ENCODE measurements at places on chromosomes 3 and 15. TPM values are rescaled to one million over a fixed set of nuclear protein-coding genes. Genes with fewer than 3 reads are reported as not detected.
A peak's percentile ranks its signal among the peaks of the same experiment; 100 is the strongest.

- DNase-seq: no peak
These were observed 3.6 kb downstream of the LRRC57 start for GRCh38 chr15:42544853-42545629.

The FOXB1 gene
- not detected for total RNA-seq

DNA sequence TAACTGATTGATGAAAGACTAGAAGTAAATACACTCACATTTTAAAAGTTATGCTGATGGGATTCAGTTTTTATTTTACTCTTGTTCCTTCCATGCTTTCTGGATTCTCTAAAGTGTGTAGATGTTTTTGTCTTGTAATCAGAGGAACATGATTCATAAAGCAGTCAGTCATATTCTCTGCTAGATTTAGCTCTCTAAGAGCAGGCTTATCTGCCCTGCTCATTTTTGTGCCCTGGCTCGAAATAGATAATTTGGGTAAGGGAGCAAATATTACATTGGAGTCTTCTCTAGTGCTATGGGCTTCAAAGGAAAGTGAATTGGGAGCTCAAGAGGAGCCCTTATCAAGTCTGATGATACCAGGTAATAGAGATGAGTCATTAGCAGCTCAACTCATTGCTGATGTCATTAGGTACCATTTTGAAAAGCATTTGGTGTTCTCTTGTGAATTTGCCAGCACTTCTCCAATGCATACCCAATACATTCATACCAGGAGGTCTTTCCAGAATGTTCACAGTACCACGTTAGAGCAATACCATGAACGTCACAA, 27.7 kb downstream of the SACM1L start:
- no peak for DNase-seq

The PCSK6 gene
- total RNA-seq: 24.0 TPM

The TM4SF4 gene
- not detected for total RNA-seq

The SLC27A2 gene
- total RNA-seq: 7.1 TPM

GRCh38 chr15:80480909-80481308, 76.7 kb downstream of the ARNT2 start:
- peak; percentile 4 for DNase-seq

The CDC25A gene
- total RNA-seq: 21.6 TPM

The MUC4 gene
- not detected for total RNA-seq

DNA sequence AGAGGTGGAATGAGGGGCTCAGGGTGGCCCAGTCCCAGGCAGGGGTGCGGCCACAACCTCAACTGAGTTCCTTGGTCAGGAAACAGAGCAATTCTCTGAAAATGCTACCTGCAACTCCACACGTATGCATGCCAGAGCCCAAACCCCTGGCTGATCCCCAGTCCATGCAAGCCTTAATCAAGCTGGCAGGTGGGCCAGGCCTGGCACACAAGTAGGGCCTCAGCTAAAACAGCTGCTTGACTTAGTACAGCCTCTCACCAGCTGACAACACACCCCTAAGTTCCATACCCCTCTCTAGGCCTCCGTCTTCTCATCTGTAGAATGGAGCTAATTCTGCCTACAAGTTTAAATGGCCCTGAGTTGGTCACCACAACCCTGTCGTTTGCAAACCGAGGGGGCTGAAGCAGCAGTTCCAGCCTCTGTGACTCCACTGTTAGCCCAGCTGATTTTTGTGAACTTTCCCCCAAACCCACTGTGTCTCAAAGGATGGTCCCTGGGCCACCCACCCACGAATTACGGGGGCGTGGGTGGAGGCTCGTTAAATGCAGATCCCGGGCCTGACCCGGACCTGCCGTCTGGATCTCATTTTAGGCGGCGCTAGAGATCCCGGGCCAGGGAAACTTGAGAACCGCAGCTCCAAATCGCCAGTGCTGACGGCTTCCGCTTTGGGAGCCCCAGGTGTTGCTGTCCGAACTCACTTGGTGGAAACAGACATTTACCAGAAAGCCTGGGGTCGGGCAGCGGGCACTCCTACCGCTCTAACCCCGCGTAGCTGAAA, 927 bp downstream of the CHDH start:
- DNase-seq: peak; percentile 34

The MYLK gene
- total RNA-seq: 69.6 TPM

DNA sequence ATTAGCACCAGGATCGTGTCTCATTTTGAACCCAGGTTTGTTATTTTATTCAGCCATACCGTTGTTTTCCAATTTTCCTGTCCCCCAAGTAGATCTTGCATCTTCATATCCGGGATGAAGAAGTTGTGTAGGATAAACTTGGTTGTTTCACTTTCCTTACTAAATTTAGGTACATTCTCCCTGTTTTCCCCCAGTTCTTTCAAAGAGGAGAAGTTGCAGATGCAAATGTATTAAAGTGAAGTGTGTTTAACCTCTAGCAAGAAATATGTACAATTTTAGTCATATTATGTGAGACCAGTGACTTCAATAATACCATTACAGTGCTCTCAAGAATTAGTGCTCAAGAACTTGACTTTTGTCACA, 1.3 kb downstream of the ATXN7 start:
- no peak for DNase-seq

DNA sequence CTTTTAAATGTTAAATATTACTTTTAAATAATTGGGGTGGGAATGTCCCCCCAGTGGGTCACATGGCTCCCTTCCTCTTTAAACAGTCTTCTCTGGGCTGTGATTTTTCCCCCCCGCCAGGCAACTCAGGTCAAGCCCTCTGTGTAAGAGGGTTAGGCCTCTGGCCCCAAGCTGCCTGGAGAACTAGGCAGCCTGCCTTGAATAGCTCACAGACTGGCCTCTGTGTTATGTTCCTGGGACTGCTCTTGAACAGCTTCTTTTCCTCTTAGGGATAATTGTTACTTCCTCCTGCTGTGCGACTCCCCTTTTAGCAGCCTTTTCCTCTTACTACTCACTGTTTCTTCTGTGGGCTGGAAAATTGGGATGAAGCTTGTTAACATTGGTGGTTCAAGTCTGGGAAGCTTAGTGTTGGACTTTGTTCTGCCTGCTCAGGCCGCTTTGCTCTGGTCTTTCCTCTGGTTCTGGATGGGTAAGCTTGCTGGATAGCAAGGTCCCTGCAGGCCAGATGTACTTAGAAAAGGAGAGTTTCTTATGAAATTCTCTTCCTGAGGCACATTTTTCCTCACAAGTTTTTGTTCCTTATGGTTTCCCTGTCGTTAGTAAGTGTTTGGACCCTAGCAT, 2.2 kb downstream of the TEX264 start:
- no peak for DNase-seq

DNA sequence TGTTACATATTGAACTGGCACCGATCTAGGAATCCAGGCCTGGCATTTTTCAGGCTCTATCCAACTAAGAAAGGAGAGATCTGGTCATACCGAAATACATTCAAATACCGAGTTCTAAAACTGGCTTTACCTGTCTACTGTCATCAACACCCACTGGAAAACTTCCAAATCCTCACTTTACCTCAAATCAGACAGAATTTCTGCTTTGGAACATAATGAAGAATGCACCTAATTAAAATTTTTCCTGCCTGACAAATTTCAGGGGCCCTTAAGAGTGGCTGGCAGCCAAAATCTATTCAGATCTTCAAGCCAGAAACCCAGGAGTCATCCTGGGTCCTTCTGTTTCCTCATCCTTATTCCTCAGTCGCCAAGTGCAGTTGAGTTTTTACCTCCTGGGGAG, 198.6 kb upstream of the FEZF2 start:
- DNase-seq: no peak

GRCh38 chr15:74159773-74160172, 13.7 kb upstream of the ISLR start:
- DNase-seq: no peak

DNA sequence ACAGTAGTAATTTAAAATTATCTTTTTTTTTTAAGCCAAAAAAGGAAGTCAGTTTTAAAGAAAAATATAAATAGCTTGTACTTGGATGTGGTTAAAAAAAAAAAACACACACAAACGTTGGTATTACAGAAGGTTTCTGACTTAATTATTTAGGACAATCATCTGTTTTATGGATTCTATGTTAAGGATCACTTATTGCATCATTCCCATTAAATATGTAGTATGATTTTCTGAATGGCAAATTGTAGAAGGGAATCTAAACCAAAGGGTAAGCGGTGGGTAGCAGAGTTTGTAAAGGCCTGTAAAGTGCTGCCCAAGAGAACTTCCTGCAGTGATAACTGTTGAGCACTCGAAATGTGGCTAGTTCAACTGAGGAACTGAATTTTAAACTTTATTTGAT, 8.0 kb downstream of the SENP2 start:
- no peak for DNase-seq

- no peak for DNase-seq
These were observed 59.4 kb downstream of the MCTP2 start for GRCh38 chr15:94290730-94291129.

GRCh38 chr15:79370716-79371115, 59.8 kb downstream of the TMED3 start:
- no peak for DNase-seq

DNA sequence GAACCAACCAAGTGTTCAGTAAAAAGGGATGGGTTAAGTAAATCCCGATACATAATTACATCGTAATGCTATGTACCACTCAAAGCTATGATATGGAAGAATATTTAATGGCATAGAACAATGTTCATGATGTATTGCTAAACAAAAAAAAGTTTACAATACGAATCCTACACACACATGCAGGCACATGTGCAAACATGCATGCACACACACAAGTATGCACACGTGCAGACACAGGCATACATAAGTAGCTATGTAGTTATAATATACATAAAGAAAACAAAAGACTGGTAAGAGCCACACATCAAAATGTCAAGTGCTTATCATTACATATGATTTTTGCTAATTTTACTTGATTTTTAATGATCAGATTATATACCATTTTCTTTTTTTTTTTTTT, 74.2 kb downstream of the ARRDC4 start:
- no peak for DNase-seq

DNA sequence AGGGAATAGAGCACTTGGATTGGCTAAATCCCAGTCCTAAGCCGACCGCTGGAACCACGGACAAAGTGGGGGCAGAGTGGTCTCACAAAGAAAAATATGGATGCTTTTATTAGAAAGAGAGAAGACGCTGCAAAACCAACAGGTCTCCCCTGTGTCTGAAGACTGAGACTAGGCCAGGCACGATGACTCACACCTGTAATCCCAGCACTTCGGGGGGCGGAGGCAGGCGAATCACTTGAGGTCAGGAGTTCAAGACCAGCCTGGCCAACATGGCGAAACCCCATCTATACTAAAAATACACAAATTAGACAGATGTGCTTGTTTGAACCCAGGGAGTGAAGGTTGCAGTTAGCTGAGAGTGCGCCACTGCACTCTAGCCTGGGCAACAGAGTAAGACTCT, 61.8 kb downstream of the ZDHHC19 start:
- no peak for DNase-seq

The GPR149 gene
- not detected for total RNA-seq

The TMEM62 gene
- total RNA-seq: 21.4 TPM
